ENCODE measurements at places on chromosomes 7 and 10.
A peak's percentile ranks its signal among the peaks of the same experiment; 100 is the strongest.

GRCh38 chr10:74963549-74963948 is 137.1 kb downstream of the KAT6B start:
- no peak for DNase-seq

DNA sequence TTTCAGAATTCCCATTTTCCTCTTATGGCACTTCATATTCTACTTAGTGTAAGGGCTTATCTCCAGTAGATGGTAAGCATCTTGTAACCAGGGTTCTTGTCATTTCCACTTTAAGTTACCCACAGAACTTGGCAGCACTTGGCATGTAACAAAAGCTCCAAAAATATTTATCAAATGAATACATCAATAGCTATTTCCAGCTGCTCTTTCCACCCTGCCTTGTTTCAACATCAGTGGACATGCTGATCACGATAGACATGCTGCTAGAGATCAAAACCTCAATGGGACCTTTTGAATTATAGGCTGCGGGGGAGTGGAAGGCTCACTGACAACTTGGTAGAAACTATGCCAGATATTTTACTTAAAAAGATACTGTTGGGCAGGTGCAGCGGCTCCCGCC is 32.9 kb downstream of the HOXA1 start:
- DNase-seq: no peak

DNA sequence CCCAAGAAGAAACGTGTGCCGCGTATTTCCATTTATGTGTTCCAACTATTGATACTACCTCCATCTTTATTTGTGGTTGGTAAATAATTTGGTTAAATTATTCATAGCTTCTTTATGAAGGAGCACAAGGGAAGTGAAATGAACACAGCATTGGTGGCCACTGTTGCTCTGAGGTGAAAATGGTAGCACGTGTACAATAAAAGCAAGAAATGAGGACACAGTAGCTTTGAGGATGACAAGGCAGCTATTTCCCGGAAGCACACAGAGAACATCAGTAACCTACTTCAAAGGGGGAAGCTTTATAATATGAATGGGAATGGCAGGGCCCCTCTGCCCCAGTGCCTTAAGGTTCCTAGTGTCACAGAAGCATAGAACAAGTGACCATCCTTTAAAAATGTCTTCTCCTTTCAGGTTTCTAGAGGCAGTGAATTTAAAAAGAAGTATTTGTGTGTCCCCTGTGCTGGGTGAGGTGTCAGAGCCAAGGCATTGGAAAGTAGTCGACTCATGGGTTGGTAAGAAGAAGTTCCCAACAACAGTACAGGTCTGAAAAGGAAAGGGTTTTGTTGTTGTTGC is 78.8 kb downstream of the SGMS1 start:
- no peak for DNase-seq

- DNase-seq: peak; percentile 23
These were observed 595.0 kb downstream of the ARL4A start for GRCh38 chr7:13282377-13282980.

GRCh38 chr10:75538144-75538543 is 106.7 kb downstream of the LRMDA start:
- no peak for DNase-seq

DNA sequence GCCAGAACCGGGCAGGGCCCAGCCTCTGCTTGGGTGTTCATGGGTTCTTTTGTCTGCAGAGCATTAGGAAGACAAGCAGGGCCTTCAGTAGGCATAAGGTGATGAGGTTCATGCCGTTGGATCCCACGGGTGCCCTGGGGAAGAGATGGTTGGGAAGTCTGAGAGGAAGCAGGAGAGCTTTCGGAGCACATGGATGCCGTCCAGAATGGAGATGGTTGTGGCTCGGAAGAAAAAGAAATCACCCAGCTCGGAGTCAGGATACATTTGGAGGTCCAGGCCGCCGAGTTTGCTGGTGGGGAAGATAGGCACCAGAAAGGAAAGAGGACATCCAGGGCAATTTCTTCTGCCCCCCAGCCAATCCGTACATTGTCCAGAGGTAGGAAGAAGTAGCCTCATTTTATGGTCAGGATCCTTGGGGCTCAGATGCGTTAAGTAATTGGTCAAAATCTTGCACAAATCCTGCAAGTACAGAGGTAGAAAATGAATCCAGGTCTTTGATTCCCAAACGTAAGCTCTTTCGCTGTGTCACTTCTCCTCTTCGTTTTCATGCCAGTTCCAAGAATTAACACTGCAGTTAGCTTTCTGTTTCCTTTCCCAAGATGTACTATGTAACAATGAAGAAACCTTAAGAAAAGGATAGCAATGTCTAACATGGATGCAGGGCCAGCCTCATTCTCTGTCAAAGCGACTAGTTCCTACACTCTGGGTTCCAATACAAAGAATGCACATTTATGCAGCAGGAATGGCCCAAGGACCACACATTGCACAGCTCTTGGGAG is 147.8 kb upstream of the KLF6 start:
- DNase-seq: no peak

DNA sequence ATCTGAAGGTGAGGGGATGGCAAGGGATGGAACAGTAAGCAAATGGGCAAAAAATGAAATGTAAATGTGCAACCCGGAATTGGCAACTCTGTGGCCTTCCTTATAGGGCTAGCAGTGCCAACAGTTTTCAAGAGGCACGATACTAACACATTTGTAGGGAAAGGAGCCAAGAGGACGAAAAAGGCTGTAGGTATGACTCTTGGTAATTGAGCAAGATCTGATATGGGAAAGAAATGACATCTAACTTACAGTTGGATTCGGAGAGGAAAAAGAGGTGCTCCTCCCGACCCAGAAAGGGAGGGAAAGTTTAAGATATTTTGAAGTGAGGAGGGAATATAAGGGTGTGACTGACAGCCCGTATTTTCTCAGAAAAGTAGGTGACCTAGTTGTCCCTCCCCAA is 2.1 kb upstream of the CREM start:
- no peak for DNase-seq

DNA sequence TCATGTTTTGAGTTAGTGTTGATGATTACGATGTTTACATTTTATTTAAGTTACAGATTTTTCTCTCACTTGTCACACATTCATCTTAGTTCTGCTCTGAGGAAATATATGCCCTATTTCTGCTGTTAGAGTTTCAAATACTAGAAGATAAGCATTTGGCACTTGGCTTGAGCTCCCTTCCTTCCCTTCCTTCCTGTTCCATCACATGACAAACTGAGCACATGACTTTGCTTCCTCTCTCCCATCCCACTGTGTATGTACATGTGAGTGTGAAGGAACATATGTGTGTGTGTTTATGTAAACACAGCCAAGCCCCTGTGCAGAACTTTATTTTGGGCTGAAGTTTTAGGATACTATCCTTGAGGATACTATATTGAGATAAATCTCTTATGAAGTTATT is 795.9 kb upstream of the IGFBP3 start:
- no peak for DNase-seq

DNA sequence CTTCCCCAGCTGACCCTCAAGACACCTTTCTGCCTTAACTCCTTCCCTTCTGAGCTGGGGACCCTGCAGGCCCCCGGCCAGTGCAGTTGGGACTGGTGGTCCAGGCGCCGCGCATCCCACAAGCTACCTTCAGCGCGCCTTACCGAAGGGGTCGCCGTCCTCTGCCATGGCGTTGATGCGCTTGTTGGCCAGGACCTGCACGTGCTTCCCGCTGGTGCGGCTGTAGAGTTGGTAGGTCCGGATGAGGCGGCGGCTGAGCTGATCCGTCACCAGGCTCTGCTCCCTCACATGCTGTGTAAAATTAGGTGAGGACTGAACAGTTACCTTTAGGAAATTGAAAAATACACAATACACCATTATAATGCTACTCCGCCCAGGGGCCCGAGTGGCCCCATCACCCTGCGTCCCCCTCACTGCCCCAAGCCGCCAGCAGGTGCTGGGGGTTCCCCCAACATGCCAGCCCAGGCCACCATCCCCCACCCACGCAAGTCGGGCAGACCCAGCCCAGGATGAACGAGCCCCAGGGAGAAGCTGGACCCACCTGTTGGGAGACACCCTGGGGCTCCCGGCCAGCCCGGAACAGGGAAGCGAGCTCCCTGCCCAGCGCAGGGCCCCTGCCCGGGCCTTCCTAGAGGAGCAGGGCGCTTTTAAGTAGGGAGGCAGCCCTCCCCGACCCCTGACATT is 1.2 kb downstream of the FGF8 start:
- DNase-seq: no peak

- no peak for DNase-seq
These were observed 36.0 kb downstream of the MKLN1 start for GRCh38 chr7:131363719-131364118.

DNA sequence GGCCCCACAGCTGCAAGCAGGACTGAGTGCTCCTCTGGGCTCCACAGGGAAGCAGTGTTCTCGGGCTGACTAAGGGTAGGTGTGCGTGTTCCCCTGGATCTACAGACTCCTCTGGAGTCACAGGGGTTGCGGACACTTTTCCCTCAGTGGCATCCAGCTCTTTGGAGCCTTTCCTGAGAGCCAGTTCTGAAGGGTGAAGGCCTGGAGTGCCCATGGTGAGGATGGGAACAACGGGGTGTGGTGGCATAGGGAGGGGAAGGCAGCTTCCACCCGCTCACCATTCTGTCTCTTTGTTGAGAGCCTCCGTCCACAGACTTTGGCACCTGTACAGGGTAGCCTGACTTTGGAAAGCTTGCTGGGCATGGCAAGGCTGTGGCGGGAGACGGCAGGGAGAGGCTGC is 104.1 kb upstream of the PCBD1 start:
- no peak for DNase-seq

DNA sequence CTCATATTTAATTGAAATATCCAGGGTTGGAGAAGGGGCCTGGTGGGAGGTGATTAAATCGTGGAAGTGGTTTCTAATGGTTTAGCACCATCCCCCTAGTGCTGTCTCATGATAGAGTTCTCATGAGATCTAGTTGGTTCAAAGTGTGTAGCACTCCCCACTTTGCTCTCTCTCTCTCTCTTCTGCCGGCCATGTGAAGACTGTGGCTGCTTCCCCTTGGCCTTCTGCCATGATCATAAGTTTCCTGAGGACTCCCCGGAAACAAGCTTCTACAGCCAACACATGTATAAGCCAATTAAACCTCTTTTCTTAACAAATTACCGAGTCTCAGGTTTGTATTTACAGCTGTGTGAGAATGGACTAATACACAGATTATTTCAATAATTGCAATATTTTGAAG is 305.8 kb upstream of the KCND2 start:
- DNase-seq: no peak

DNA sequence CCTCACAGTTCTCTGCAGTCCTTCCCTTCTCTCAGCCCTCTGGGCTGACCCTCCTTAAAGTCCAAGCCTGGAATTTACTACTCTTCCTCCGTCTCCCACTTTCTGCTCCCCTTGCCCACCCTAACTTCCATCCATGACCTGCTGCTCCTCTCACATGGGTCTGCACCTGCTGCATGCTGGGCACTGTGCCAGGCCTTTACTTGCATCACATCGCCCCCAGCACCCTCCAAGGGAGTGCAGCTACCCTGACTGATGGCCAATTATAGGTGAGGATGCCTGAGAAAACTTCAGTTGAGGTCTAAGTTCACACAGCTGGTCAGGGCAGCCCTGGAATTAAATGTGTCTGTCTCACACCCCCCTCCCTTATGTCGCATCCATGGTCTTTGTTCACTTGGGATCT is 53.6 kb upstream of the ZPBP start:
- peak; percentile 35 for DNase-seq

GRCh38 chr7:31096877-31097258 is 44.8 kb downstream of the ADCYAP1R1 start:
- DNase-seq: no peak

GRCh38 chr10:95234951-95235350 is 40.9 kb downstream of the ACSM6 start:
- DNase-seq: no peak

DNA sequence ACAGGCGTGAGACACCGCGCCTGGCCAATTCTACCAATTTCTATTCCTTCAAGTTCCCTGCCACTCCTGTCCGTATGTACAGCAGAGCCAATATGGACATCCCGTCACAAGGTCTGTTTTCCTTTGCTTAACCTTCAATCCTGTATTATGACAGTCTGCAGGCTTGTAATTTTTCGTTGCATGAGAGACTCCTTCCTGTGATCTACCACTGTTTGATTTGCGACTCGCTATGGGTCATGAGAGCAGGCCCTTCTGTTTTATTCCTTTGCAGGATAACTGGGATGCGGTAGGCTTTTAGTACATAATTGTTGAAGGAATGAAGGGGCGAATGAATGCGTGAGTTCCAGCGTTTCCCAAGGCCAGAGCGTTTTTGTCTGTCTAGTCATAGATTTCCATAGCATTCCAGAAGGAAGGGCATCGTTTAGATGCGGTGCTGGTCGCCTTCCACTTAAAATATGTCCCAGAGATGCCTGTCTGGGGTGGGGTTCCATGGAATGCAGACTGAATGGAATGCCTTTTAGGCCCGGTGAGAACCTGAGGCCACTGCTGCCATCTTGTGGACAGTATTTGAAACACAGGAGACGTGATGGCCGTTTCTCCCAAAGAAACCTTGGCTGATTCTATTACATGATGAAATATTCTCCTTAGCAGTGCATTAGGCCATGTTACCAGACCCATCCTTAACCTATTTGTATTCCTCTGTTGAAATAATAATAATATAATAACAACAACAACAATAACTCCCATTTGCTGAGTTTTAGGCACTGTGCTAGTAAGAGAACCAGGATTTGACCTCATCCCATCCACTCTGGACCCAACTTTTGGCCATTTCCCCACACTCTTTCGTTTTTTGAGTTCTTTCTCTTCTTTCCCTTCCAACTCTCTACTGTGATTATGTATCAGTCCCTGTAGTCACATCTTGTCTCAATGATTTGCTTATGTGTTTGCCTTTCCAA is 193.2 kb downstream of the MYOF start:
- DNase-seq: no peak

DNA sequence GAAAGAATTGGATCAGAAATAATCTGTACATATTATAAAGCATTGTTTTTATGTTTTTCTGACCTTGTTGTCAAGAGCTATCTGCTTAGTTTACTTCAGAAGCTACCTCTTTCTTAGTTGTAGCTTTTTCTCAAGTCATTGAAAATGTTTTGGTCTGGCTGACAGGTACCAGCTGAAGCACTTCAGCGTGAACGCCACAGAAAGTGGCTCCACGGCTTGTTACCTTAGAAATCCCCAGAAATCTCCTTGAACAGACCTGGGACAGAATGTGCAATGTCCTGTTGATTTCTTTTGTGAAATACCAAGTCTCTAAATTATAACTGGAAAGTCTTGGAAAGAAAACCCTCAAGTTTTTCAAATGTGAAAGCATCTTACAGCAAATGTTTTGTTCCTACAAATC is 96.8 kb downstream of the ZMYND11 start:
- DNase-seq: no peak

- no peak for DNase-seq
These were observed 275.5 kb downstream of the FGFR2 start for GRCh38 chr10:121322776-121323175.
